NCI-H526 (cell line): ENCODE measurements at places on chromosomes 5 and 9.

DNA sequence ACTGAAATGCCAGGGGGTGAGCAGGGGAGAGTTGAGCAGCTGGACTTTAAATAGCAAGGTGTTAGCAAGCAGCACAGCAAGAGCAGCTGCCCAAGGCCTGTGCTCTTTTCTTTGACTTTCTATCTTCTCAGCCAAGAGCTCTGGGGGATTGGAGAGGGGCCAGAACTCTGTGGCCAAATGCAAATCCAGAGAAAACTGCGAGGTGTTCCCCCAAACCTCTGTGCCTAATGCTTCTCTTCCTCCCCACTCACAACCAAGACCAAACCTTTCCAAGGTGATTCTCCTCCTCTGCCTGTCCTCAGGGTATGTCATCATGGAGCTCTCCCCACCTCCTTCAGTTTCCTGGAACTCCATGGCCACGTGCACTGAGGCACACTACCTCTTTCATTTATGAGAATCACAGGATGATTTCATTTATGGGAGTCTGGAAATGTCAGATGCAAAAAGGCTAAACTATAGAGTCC, 118.7 kb upstream of the WWC1 start:
- DNase-seq, result no peak

DNA sequence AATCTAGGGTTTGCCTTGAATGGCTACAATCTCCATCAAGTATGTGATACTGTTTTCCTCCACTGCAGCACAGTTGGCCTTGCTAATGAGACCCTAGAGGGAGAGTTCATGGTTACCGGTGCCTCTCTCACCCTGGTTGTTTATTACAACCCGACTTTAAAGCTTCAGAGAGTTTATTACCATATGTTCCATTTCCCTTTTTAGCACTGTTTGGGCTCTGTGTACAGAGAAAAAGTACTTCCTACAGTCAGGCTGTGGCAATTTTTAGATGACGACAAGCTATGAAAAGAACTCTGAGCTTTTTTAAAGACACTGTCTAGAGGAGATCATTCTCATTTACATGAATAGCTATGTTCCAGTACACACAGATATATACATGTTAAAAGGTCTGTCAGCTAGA, 48.8 kb upstream of the PLCXD3 start:
- DNase-seq, result no peak

- DNase-seq, result no peak
Measured at GRCh38 chr5:180086816-180087399, 15.3 kb upstream of the RNF130 start.

- DNase-seq, result peak; percentile 80
Measured at GRCh38 chr9:97980918-97981845, 2.0 kb upstream of the ANP32B start.

- DNase-seq, result no peak
Measured at GRCh38 chr9:68597362-68597997, 56.8 kb upstream of the TMEM252 start.

- DNase-seq, result no peak
Measured at GRCh38 chr5:82358457-82358856, 80.3 kb upstream of the RPS23 start.

GRCh38 chr5:143111799-143112198, 291.7 kb downstream of the NR3C1 start:
- DNase-seq, result no peak

- DNase-seq, result no peak
Measured at GRCh38 chr5:137105351-137106035, 393.6 kb downstream of the SPOCK1 start.

- DNase-seq, result no peak
Measured at GRCh38 chr5:119340597-119341218, 15.1 kb upstream of the TNFAIP8 start.

DNA sequence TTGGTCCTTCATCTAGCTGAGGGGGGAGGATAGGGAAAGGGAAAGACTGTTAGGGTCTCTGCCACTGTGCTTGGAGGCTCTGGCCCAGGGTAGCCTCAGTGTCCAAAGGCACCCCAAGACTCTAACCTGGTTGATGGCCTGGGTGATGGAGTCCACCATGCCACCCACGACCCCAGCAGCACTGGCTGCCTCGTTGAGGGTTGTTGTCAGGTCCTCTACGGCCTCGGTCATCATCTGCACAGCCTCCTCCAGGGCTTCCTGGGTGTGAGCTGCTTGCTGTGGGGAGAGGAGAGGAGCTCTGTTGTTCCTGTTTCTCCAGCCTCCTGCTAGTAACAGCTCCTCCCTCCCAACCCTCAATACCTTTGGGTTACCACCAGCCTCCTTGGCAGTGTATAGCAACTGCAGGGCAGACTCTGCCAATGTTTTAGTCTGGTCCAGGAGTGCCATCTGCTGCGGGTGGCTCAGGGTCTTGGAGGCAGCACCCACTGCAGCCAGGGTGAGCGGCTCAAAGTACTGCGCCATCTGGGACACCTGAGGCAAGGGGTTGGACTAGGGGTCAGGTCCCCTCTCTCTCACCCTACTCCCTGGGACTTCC, 16.2 kb upstream of the TPM2 start:
- DNase-seq, result no peak

GRCh38 chr9:91836515-91836914, 113.5 kb downstream of the ROR2 start:
- no peak for DNase-seq

- no peak for DNase-seq
Measured at GRCh38 chr5:77882670-77883257, 106.6 kb upstream of the TBCA start.

- no peak for DNase-seq
Measured at GRCh38 chr5:176737746-176738636, 72.4 kb upstream of the UNC5A start.

- no peak for DNase-seq
Measured at GRCh38 chr9:72228282-72228681, 79.0 kb downstream of the GDA start.

DNA sequence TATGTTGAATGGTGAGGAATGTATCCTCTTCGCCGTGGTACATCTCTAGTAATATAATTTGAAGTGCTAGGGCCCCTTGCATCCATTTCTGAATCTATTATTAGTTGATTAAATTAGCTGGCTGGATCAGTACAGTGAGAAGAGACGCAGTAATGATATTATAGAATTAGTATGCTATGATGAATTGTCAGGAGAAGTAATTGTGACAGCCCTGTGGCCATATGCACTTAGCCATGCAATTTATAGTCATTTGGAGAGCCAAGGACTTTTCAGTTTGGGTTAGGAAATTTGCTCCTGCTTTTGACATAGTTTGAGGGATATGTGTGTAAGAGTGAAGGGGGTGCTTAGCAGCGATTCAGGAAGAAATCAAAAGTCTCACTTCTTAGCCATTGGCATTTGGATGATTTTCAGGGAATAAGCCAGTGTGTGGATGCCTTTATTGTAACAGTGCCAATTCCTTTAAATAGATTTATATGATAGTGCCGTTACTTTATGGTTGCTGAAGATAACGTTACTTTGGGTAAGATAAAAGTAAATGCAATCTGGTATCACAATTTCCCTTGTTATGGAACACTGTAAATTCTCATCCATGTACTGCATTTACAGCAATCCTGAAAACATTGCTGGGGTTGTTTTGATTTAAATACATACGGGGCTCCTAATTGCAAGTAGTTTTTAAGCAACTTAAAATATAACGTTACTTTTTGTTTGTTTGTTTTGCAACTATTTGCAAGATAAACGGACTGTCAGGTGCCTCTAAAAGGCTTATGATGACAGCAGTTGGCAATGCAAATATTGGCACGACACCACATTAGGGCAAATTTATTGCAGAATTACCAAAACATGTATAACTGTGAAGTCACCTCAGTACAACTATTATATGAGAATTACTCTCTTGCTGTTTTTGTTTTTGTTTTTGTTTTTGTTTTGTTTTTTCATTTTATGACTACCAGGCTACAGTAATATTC, 875.4 kb upstream of the WWC1 start:
- no peak for DNase-seq

- no peak for DNase-seq
Measured at GRCh38 chr5:83724935-83725334, 4.3 kb upstream of the HAPLN1 start.
